ENCODE measurements at places on chromosomes 7 and 10.
A peak's percentile ranks its signal among the peaks of the same experiment; 100 is the strongest.

- peak; percentile 24 for DNase-seq
These were observed 5.4 kb downstream of the LRRC4 start for GRCh38 chr7:128025819-128026218.

DNA sequence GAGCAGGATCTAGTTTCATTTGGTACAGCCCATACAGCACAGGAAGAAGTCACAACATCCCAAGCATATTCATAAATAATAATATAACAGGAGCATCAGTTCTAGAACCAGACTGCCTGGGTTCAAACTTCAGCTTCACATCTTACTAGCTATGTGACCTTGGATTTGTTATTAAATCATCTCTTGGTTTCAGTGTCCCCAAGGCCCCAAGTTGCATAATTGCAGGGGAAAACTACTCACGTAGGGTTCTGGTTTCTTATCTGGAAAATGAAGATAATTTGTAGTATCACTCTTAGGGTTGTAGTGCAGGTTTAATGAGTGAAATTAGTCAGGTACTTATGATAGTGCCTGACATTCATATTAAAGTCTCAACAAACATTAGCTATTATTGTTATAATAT lies 5.5 kb upstream of the IQUB start:
- DNase-seq, result no peak

DNA sequence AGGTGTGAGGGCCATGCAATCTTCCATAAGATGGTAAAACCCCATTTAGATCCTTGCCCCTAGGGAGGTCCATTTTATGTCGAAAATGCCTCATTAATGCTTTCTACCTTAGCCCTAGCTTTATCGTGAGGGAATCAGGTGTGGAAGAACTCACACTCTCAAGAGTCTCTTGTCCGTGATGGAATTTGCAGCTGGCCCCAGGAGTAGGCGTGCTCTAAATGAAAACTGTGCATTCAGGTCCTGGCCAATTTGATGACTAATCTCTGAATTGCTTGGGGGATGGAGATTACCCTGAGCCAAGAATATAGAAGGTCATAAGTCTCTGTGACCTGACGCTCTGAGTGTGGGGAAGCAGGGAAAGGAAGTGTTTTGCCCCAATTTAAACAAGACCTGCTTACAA lies 6.6 kb downstream of the C10orf90 start:
- DNase-seq, result peak; percentile 81

DNA sequence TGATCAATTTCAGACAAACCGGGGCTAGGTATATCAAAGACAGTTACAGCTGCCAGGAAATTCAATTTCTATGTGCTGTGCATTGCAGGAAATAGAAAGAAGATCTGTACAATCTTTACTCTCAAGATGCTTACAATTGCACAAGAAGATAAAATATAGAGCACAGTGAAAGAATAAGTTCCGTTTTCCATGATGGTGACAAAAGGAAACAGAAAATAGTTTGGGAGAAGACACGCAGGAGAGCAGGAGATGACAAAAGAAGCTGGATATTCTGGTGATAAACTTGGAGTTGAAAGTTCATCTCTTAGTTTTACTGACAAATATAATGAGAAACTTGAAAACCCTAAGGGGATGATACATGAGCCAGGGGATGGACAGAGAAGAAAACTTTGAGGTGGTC lies 646.0 kb downstream of the PARD3 start:
- no peak for DNase-seq

DNA sequence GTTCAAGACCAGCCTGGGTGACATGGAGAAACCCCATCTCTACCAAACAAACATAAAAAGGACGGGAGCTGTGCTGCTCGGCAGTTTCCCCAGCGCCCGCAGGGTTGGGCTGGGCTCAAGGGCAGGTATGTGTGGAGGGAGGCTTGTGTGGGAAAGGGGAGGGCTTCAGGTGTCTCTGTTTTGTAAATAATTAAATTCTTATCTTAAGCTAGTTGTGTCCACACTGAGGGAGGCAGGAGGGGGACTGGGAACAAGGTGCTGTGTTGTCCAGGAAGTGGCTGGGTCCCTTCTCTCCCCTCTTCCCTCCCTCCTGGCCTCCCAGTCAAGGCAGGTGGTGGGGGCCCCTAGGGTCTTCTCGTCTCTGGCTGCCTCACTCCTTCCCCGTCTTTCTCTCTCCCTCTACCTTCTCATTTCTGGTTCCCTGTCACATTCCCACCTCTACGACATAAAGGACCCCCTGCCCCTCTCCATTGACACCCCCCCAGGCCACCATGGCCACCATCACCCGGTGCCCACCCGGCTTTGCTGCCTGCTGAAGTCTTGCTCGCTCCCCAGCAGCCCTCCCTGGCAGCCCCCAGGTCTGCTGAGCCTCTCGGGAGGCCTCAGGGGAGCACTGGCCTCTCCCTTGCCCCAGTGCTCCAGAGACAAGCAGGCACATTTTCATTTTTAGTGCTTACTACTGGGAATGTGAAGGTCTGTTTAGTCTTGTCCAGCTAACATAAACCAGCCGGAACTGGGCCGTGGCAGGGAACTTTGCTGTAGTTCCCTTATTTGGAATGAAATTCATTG lies 19.3 kb downstream of the NEURL1 start:
- no peak for DNase-seq

DNA sequence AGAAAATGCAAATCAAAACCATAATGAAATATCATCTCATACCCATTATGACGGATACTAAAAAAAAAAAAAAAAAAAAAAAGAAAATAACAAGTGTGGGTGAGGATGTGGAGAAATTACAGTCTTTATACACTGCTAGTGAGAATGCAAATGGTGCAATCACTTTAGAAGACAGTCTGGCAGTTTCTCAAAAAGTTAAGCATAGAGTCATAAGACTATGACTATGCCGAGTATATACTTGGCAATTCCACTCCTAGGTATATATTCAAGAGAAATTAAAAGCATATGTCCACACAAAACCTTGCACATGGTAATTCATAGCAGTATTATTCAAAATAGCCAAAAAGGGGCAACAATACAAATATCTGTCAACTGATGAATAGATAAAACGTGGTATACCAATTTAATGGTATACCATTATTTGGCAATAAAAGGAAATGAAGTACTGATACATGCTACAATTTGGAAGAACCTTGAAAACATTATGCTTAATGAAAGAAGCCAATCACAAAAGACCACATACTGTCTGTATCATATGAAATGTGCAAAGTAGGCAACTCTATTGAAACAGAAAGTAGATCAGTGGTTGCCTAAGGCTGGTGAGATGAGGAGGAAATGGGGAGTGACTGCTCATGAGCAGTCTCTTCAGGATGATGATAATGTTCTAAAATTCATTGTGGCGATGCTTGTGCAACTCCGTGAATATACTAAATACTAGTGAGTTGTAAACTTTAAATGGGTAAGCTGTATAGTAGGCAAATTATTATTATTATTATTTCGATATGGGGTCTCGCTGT lies 90.1 kb upstream of the NANOS1 start:
- DNase-seq, result peak; percentile 16

DNA sequence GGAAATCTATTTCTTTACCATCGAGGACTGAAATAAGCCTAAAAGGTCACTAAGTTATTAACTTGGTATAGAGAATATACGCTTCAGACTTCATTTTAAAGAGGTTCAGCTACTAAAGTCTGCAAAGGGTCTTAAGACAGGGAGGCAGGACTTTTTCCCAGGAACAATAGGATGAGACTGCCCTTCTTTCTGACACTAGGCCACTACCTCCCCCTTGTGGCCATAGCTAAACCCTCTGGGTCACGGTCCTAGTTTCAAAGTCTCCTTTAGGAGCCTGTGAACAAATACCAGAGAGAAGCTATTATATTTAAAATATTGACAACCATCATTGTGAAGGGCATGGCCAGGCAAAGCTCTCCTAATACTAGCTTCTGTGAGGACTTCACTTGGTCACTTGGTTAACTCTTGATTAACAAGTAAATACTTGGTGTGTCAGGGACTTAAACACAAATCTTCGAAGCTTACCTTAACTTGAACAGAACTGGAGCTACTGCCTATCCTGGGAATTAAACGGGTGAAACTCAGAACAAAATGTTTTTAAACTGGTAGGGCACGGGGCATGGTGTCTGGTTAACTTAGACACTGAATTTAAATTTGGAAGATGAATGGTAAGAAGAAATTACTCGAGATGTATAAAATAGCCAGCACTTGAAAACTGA lies 75.6 kb downstream of the CCDC6 start:
- peak; percentile 54 for DNase-seq
